Stimulated activated naive CD4-positive, alpha-beta T cell (primary cell): ENCODE measurements at places on chromosomes 13 and 19.

- no peak for DNase-seq
These were observed 1438.6 kb downstream of the UQCRFS1 start for GRCh38 chr19:27774337-27774736.

DNA sequence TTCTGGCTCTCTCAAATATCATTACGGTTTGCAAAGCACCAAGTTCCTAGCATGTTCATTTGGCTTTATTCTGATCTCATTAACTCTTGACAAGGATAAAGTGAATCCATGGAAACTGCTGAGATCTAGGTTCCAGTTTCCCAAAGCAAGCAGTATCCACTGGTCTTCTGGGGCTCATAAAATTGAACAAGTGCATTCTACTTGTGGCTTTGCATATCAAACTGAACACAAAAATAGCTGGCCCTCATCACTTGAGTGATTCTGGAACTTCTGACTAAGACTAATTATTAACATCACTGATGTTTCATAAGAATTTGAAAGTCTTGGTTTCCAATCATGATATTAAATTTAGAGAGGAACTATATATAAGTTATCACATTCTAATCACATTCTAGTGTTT, 6.3 kb upstream of the KCTD12 start:
- no peak for DNase-seq

- DNase-seq: no peak
These were observed 4.1 kb downstream of the TIMM13 start for GRCh38 chr19:2423071-2423914.

- no peak for DNase-seq
These were observed 41.4 kb downstream of the COL4A2 start for GRCh38 chr13:110348309-110349105.
